ENCODE measurements at places on chromosomes 3 and 15.

DNA sequence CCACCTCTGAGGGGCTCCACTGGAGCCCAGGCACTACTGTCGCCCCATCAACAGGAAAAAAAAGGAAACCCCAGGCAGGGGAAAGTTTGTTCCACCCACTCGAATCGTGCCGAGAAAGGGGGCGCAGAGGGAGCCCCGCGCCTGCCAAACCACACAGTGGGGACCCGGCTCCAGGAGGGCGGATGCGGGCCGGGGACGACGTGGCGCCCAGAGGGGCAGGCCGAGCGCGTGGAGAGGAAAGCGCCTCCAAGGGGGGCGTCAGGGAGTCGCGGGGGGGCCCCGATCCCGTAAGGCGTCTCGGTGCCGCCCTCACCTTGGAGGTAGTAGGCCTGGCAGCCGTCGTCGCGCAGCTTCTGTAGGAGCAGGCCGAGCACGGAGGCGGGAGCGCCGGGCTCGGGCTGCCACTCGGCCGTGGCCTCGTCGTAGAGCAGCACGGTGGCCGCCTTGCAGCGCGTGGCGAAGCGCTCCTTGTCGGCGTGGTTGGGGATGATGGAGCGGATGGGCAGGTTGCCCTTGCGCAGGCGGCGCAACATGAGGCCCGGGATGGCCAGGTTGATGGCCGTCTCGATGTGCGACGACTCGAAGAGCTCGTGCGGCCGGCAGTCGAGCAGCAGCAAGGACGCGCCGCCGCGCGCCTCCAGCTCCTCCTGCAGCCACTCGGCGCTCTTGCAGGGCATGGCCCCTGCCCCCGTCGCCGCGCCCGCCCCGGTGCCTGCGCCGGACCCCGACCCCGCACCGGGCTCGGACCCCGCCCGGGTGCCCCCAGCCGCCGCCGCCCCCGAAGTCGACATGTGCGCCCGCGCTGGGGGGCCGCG is 627 bp downstream of the DUSP7 start:
- peak; percentile 40 for DNase-seq

- no peak for DNase-seq
These were observed 364.5 kb upstream of the EPHA3 start for GRCh38 chr3:88742674-88743507.

- no peak for DNase-seq
These were observed 41.0 kb downstream of the MEGF11 start for GRCh38 chr15:66212563-66212921.

- no peak for DNase-seq
These were observed at the start of gene SAMD7 for GRCh38 chr3:169911272-169911671. Gene SAMD7, plus strand, starts transcription at chr3:169911572. Its CDS starts 7,927 bp downstream, at chr3:169919499.

- no peak for DNase-seq
These were observed 210.0 kb upstream of the NDN start for GRCh38 chr15:23897091-23897490.

DNA sequence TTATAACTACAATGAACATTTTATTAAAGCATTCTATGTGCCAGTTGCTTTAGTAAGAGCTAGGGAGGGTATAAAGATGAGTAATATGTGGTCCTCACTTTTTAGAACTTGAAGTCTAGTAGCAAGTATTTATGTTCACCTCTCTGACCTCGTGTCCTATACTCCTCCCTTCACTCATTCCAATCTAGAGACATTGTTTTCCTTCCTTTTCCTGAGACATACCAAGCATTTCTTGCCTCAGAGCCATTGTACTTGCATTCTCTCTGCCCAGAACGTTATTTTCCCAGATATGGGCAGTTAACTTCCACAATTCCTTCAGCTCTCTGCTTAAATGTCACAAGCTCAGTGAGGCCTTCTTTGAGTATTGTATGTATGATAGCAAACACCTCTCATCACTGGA is 408.6 kb downstream of the PDCD6IP start:
- no peak for DNase-seq

GRCh38 chr3:111700054-111700453 is 104.9 kb upstream of the ZBED2 start:
- DNase-seq: peak; percentile 11

DNA sequence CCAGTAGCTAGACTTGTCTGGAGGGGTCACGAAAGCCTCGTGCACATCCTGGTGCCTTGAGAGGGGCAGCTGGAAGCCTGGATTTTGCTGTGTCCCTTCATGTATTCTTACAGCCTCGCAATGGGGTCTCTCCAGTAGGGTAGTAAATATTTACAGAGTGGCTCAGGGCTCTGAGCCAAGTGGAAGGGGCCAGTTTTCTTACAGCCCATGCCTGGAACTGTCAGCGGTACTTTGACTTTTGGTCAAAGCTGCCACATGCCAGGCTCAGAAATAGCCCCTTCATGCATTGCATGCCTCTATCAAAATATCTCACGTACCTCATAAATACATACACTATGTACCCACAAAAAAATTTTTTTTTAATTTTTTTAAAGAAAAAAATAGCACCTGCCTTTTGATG is 119.2 kb downstream of the OSBPL10 start:
- DNase-seq: no peak

GRCh38 chr15:63089260-63090043 is 32.2 kb upstream of the LACTB start:
- no peak for DNase-seq

DNA sequence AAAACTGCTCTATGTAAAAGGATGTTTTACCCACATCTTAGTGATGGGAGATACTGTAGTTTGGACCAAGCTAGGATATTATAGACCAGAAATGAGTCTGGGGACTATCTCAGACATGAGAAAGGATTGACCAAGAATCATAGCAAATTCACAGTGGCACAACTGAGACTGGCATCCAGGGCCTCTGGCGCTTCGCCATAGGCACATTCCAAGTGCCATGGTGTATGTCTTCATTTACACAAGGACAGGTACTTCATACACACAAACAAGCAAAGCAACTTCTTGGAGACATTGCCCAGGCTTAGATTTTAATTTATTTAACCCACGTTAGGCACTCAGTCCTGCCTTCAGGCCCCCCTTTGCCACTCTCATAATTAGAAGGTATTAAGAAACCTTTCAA is 28.9 kb downstream of the CACNA1D start:
- no peak for DNase-seq

DNA sequence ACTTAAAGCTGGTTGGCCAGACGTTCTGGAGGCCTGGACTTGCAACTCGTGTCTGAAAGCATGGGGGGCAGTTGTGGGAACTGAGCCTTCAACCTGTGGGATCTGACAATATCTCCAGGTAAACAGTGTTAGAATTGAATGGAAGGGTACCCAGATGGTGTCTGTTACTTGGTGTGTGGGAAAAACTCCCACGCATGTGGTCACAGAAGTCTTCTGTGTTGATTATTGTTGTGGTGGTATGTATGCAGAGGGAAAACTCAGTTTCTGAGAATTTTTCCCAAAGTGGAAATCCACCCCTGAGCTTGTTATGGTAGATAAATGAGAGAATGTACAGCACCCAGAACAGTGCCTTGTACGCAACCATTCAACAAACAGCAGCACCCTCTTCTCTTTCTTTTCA is 238.1 kb upstream of the ICE2 start:
- DNase-seq: no peak

DNA sequence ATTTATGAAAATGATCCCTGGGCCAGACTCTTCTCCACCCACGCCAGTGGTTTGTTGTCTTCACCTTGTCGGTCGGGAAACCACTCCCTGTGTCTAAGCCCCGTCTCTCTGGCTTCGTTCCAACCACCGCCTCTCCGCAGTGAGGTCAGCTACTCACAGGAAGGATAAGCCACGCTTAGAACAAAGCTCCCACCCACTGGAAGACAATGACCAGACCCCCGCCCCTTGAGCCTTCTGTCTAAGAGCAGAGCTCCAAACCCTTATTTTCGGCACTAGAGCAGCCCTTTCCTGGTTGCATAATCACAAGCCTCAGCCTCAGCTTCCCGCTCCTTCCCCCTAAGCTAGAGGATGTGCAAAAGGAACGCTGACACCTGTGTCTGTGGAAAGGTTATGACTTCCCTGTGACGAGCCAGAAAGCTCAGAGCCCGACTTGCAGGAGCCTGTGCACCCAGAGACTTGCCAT is 114.9 kb upstream of the MEF2A start:
- DNase-seq: peak; percentile 38

DNA sequence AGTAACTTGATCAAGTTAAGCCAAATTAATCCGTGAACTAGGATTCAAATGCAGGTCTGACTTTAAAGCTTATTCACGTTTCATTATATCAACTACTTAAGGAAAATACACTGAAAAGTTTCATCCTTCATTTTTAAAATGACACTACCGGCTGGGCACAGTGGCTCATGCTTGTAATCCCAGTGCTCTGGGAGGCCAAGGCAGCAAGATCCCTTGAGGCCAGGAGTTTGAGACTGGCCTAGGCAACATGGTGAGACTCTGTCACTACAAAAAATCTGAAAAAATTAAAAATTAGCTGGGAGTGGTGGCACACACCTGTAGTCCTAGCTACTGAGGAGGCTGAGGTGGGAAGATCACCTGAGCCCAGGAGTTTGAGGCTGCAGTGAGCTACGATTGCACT is 3.7 kb downstream of the RUBCN start:
- DNase-seq: no peak

- no peak for DNase-seq
These were observed 27.6 kb downstream of the SEC61A1 start for GRCh38 chr3:128079823-128080222.

- DNase-seq: no peak
These were observed 171.9 kb downstream of the FRMD5 start for GRCh38 chr15:44023176-44023575.

DNA sequence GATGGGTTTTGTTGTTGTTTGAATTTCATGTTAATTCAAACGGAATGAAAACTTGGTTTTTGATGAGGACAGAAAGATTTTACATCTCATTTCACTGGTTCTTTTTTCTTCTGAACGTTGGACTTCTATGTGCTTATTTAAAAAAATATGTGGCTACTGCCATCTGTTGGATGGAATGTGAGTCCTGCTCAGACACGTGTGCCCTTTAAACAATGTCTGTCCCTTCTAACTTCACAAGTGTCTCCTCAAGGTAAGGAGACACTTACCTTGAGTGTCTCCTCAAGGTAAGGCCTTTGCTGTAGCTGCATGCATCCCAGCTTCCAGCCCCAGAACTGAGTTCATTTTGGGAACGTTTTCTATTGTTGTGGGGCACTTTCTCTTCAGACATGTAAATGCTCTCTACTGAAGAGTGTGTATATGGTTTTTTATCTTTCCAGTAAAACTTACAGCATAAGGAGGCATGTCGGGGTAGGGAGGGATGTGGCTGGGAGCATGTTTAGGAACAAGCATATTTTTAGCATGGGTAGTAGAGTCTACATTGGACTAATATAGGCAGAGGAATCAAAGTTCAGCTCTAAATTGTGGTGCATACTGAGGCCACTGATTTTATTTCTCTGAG is 63.1 kb upstream of the UBE3A start:
- no peak for DNase-seq

GRCh38 chr3:179421500-179421899 is 29.8 kb downstream of the GNB4 start:
- DNase-seq: no peak

DNA sequence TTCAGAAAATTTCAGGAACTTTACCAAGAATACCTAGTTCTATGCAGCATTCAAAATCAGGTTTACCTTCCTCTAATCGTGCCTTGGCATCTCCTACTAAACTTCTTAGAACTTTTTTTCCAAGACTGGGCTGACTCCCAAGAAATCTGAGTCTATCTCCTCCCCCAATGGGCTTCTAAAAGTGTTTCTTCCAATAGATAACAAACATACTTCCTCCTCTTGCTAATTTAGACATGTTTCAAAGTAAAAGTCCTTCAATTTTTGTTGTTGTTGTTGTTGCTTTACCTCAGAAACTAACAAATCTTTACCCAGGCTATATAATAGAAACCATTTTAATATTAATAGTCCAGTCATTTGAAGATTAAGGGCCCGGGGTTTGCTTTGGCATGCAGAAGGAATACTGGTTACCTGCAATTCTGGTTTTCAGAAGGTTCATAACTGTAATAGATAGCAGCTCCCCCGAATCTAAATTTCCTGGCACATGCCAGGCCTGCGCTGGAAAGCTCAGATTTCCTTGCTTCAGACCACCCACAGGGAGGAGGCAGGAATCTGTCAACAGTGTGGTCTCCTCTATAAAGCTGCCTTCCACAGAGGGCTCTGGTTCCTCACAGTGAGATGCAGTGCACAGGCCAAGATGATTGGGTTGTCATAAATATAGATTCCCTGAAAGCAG is 188.7 kb downstream of the THRB start:
- DNase-seq: no peak

- DNase-seq: no peak
These were observed 89.9 kb downstream of the LRTM1 start for GRCh38 chr3:54837964-54838363.

GRCh38 chr15:60539016-60539415 is 60.1 kb upstream of the ICE2 start:
- DNase-seq: no peak

- DNase-seq: no peak
These were observed 3.7 kb upstream of the NGRN start for GRCh38 chr15:90261811-90262210.

DNA sequence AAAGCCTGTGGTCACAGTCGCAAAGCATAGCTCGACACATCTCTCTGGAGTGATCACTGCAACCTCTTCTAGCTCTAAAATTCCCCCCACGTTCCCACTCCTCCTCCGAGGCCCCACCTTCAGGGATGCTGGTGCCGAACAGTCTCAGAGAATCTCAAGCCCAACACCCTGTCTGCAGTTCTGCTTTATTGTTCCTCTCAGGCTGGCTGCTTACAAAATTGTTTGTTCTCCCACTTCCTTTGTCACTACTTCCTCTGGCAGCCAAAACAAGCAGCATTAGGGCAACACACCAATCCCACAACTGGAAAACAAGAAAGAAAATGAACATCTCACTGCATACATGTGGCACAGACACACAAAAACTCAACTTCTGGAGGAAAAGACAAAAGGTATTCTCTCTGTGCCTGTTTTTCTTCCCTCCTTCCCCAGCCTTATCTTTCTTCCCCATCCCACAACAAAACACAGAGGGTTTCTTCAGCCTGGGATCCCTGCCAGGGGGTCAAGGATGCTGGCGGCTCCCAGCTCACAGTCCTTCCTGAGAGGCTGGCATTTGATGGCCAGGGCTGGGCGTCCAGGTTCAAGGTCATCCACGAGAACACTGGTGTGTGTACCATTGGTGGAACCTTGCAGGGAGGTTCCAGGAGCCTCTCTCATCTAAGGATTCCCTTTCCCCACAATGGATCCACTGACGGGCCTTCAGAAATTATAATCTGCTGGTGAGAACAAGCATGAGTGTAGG is 108.4 kb downstream of the TMCO5A start:
- DNase-seq: no peak

Data from stimulated activated CD4-positive, alpha-beta T cell treated with anti-CD3 and anti-CD28 coated beads, TNF-alpha, amount 100 ng/mL, for 24 hours (primary cell).